Aorta (tissue), 5 donors: ENCODE measurements at places on chromosomes 7 and 10. TPM values are rescaled to one million over a fixed set of nuclear protein-coding genes. Genes with fewer than 3 reads are reported as not detected.

The IGFBP3 gene
- 143 TPM for total RNA-seq

The CFTR gene
- 0.30 TPM for total RNA-seq

The TCF7L2 gene
- total RNA-seq = 45.1 TPM

The ANKRD61 gene
- not detected for total RNA-seq

The CPVL gene
- 20.6 TPM for total RNA-seq

The DTX2 gene
- 40.9 TPM for total RNA-seq

The RGR gene
- total RNA-seq = not detected

The LIPF gene
- total RNA-seq = not detected

The OPN1SW gene
- total RNA-seq = not detected

The ABCA13 gene
- total RNA-seq = 0.12 TPM

The NOM1 gene
- 23.5 TPM for total RNA-seq

The PRKCQ gene
- total RNA-seq = 1.1 TPM

The HABP2 gene
- total RNA-seq = not detected

The FAM180A gene
- 61.8 TPM for total RNA-seq

The TFAM gene
- 25.5 TPM for total RNA-seq

The SEMA3C gene
- total RNA-seq = 19.8 TPM

The OR6B1 gene
- total RNA-seq = not detected

The KAT6B gene
- 47.5 TPM for total RNA-seq

The LARP4B gene
- 73.2 TPM for total RNA-seq

The LIPM gene
- not detected for total RNA-seq

The NUTM2E gene
- total RNA-seq = not detected

The MYOF gene
- total RNA-seq = 226 TPM

The ASIC3 gene
- 1.7 TPM for total RNA-seq

The TRIM50 gene
- not detected for total RNA-seq

The CHST15 gene
- total RNA-seq = 43.8 TPM

The OR6V1 gene
- not detected for total RNA-seq

The MRM2 gene
- 14.9 TPM for total RNA-seq

The CAV1 gene
- total RNA-seq = 229 TPM

The FLNC gene
- 245 TPM for total RNA-seq

The SPDYE2 gene
- total RNA-seq = not detected

The AASS gene
- 42.4 TPM for total RNA-seq

The GATA3 gene
- total RNA-seq = 2.0 TPM

The SMKR1 gene
- not detected for total RNA-seq

The FGFBP3 gene
- total RNA-seq = 1.7 TPM

The ADRB1 gene
- 0.12 TPM for total RNA-seq
